ENCODE measurements at places on chromosomes 5 and 9.

DNA sequence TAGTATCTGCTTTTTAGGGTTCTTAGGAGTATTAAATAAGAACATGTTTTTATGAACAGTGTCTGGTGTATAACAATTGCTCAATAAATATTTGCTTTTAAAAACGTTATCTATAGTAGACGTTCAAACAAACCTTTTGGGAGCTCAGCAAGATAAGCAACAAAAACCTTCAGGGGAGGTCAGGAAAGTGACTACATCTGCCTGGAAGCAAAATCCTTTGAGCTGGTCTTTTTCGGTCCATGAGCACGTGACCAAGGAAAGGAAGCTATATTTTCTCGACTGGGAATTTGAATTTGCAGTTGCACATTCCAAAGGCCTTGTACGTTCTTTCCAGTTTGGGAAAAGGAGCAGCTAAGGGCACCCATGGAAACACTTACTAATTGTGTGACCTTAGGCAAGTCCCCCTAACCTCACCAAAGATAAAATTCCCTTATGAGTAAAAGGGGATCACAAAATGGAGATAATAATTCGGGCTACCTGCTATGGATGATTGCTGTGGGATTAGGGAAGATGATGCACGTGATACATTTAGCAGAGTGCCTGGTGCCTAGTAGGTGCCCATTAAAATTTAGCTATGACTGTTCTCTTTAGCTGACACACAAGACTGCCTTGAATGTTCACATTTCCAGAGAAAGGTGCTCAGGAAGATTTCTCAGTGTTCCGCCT is 45.4 kb downstream of the PTTG1 start:
- ATAC-seq: peak; percentile 9

DNA sequence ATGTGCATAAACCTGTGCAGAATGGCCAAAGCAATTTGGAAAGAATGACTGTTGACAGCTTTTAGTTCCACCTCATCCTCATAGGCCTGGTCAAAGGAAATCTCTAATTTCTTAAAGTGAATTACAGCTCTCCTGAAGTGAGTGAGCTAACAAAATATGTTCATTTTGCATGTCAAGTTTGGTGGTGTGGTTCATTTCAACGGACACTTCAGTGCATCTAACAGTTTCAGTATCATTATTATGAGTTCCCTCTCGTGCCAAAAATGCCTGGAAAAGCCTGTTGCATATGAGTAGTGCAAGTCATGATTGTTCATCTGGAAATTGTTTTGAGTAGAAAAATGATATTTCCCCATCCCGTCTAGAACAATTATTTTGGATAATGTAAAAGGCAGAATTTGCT is 53.2 kb upstream of the HMHB1 start:
- ATAC-seq: peak; percentile 67

GRCh38 chr9:94779693-94780290 is 53.3 kb downstream of the AOPEP start:
- ATAC-seq: no peak

GRCh38 chr5:80326468-80326867 is 6.7 kb downstream of the SPZ1 start:
- ATAC-seq: no peak

- peak; percentile 75 for ATAC-seq
These were observed 148.9 kb downstream of the RXRA start for GRCh38 chr9:134475011-134475790.
